ENCODE measurements at places on chromosomes 4 and X.

DNA sequence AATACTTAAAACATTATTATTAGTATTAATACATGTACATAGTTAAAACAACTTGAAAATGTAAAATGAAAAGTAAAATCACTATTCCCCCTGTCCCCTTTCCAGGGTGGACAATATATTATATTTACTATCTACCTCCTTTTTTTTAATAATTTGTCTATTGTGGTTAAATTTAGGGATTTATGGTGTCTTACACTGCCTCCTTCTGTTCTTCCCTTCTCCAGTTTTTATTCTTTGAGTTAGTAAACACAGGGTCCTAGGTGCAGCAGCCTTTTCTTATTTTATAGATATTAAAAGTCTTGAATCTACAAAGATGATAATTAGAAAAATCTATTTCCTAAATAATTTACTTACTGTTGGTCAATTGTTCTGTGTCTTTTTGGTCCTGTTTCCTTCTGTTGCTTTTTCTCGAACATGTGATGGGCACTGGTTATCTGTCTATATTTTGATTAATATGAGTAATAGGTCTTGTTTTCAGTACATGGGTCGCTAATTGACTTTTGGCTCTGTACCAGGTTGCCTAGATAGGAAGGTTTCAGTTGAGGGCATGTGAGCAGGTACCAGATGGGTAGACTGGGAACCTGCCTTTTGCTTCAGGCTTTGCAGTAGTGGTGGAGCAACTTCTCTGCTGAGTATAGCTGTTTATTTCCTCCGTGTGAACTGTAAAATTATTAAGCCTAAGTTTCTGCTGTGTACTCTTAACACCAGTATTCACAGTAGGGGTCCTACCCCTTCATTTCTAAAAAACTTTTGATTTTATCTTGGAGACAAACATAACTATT is 1.1 kb downstream of the NUDT9 start:
- peak; percentile 73 for DNase-seq

DNA sequence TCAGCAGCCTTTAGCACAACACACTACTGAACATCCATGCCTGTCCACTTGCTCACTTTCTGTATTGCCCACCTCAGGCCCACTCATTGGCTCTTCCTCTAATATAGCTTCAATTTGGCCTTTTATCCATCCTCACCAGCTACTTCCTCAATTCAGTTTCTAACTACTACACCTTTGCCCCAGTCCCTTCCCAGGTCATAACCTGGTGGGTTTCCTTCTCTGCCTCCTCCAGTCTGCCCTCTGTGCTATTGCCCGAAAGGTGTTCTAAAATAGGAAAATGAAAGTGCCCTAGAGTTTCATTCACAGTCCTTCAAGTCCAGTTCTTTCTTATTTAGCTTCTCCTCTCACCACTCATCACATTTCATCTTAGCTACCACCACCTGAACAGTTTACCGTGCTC is 23.1 kb downstream of the MOSPD2 start:
- DNase-seq, result no peak

DNA sequence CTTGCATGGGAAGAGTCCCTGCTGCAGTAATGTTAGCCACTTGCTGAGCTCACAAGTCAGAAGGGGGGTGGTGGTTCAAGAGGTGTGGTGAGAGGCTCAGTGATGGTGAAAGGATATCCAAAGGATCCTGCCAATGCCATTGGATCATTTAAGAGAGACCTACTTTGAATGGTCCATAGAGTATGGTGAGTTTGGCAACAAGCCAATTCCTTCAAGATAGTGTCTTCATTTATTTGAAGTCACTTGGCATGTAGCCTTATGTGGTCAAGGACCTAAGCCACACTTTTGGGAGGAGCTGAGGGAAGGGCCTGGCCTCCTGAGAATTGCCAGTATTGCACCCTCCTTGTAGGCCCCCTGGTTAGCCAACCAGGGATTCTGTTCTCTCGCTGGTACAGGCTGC is 87.9 kb downstream of the TSPAN7 start:
- no peak for DNase-seq

- DNase-seq, result no peak
Observed at GRCh38 chr4:90189946-90190345, 62.8 kb downstream of the CCSER1 start.

DNA sequence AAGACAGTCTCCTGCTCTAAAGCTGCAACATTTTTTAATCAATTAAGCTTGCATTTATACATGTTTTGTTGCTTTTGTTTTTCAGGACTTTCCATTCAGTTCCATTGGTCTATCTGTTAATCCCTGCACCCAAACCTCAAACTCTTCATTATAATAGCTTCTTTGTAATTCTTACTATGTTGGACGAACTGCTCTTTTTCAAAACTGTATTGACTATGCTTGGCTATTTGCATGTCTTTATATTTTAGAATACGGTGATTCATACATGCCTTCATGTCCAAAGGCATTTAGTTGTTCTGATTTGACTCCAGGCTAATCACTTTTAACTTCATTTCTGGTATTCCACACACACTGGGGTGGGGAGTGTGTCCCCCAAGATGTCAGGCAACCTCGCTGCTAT is 14.1 kb downstream of the MAGEC1 start:
- DNase-seq, result no peak
